Activated B cell treated with CpG ODN at 0.5 μM for 24 hours (primary cell): ENCODE measurements at places on chromosomes 1 and 21.
A peak's percentile ranks its signal among the peaks of the same experiment; 100 is the strongest.

GRCh38 chr1:46174448-46175231 lies at the start of gene TSPAN1:
TSS of gene TSPAN1 (plus strand) at chr1:46175087. CDS start at chr1:46181108, 6,021 bp downstream.
- no peak for DNase-seq

DNA sequence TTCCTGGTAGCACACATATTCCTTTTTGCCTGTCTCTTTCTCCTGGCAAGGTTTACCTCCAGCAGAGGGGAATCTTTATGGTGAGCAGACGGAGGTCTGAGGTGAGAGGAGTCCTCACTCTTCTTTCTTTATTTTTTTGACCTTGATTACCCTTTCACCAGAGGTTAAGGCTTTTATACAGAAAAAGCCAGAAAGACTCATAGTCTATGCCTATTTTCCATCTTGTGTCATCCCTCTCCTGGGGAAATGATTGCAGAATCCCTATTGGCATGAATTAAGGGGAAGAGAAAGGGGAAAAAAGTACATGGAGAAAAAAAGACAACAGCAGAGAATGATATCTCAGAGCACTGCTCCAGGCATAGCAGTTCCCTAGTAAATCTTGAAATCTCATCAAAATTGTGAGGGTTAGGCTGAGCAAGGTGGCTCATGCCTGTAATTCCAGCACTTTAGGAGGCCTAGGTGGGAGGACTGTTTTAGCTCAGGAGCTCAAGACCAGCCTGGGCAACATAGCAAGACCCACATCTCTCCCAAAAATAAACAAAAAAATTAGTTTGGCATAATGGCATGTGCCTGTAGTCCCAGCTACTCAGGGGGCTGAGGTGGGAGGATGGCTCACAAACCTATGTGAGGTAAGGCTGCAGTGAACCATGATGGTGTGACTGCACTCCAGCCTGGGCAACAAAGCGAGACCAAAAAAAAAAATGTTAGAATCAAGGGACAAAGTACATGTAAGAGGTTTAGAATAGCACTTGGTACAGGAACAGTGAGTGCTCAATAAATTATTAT lies 1.2 kb upstream of the XPR1 start:
- no peak for DNase-seq

- no peak for DNase-seq
Measured at GRCh38 chr1:27624467-27625178, 10.4 kb downstream of the FGR start.

DNA sequence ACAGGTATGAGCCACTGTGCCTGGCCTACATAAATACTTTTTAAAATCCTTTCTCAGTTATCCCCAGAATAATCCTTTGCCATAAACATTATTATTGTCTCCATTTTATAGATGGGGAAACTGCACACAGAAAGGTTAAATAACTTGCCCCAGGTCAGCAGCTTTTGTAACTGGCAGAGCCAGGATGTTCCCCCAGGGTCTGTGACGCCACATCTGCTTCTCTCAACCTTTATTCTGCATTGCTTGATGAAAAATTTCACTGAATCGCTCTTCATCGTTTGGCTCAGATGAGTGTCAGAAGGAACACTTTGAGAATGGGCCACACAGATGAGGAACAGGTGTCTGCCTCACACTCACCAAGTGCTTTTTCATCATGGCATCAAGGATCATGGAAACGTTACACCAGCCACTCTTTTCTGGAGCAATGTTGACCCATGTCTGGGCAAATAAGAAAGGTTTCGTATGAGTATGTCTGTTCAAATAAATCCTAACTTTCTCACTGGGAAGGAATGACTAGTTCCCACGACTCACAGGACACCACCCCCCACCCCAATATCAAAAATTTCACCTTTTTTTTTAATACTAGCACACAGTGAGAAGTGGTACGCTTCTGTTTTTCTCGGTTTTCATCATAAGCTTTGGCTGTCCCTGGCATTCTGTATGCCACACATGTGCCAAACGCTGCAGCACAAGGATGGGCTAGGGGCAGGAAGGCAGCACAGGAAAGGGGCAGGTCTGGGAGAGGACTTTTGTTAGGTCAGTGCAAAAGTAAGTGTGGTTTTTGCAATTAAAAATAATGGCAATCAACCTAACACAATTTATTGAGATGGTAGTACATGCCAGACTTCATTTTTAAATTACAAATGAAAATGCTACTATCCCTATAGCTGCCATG lies 9.0 kb upstream of the PTGFRN start:
- no peak for DNase-seq

- DNase-seq: no peak
Measured at GRCh38 chr21:27648560-27648959, 681.7 kb upstream of the ADAMTS5 start.

GRCh38 chr1:951364-951763 lies 7.7 kb downstream of the NOC2L start:
- DNase-seq: no peak

- DNase-seq: peak; percentile 53
Measured at GRCh38 chr1:112808861-112809684, 93.9 kb upstream of the PPM1J start.

GRCh38 chr1:48898894-48899293 lies 122.2 kb upstream of the BEND5 start:
- no peak for DNase-seq

DNA sequence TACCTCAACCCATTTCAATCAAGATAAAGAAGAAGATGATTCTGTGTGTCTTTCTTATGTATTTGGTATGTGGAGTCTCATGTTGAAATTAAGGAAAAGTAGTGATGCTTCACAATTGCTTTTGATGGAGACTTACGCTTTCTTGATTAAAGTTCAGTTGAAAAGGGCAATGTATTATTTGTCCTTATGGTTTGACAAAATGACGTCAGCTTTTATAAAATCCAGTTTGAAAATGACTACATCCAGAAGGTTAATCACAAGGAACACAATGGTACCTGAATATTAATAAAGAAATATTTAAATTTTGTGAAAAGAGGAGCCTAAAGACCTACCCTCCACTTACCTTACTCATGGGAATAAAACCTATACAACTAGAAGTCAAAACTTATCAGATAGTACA lies 4.4 kb downstream of the KRTAP26-1 start:
- no peak for DNase-seq

DNA sequence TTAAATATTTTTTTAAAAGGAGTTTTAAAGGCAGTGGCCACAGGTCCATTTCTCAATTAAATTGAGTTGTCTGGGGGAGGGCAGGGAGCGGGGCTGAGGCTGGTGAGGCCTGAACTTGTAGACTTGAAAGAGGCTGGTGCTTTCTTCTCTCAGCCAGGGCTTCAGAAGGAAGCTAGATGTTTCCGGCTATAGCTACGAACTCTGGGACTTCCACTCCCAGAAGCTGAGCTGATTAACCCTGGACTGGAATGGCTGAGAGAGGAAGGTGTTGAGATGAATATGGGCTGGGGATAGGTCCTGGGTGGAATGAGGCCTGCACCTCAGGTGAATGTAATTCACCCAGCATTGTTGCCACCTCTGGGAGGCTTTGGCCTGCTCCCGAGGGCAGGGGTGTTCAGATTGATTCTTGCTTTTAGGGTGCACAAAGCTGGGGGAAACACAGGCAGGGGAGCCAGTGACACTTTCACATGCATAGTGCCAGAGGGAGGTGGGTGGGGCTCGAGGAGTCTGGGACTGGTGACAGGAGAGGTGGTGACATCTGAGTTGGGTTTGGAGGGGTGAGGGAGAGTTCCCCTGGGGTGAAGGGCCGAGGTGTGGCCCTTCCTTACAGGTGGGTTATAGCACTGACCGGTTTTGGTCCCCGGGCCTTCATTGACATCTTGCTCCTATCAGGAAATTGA lies 18.2 kb downstream of the LDLRAP1 start:
- DNase-seq: no peak

DNA sequence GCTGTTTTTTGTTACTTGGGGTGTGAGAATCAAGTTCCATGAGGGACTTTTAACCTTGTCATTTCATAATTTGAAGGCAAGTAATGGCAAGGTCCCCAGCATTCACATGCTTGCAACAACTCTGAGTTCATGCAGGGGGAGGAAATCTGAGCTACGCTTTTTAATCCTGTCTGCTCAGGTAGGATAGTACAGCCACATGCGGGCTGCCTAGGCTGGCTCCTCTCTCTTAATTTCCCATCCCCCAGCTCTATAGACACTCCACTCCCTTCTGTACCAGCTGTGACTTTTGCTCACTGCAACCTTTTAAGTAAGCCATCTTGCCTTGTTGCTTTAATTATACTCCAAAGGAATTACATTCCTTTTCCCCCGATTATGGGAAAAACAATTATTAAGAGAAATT lies 30.1 kb downstream of the PTGFR start:
- no peak for DNase-seq

DNA sequence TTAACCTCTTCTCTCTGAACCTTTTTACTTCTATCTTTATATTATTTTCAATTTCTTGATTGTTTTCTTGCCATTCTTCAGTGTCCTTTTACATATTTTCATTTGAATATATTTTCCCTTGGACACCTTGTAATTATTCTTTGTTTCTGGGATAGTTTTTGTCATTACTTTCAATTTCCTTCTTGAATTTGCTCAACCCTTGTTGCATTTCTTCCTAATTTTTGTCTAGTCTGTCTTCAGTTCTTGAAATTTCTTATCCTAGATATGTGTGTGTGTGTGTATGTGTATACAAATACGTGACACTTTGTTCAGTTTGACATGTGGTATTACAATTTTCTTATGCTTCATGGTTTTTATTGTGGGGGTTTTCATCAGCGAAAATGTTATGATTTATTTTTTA lies 1.9 kb upstream of the GALNT2 start:
- DNase-seq: no peak

GRCh38 chr21:31609081-31609480 lies 50.4 kb upstream of the SOD1 start:
- no peak for DNase-seq

GRCh38 chr1:245377854-245378253 lies 223.1 kb downstream of the KIF26B start:
- DNase-seq: no peak

DNA sequence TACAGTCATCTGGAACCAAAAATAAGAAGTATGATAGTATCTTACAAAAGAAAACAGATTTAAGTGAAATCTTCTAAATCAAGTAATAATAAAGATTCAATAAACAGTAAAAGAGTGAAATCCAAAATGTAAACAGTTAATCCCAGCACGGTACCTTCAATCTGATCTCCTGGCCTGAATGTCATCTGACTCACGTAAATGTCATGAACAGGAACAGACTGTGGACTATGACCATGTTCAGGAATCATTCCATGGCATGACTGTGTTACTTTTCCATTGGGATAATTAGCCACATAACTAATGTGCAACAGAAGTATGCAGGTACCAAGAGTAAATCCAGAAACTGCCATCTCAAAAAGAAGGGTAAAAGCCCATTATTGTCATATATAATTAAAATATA lies 18.0 kb downstream of the FRRS1 start:
- DNase-seq: no peak

DNA sequence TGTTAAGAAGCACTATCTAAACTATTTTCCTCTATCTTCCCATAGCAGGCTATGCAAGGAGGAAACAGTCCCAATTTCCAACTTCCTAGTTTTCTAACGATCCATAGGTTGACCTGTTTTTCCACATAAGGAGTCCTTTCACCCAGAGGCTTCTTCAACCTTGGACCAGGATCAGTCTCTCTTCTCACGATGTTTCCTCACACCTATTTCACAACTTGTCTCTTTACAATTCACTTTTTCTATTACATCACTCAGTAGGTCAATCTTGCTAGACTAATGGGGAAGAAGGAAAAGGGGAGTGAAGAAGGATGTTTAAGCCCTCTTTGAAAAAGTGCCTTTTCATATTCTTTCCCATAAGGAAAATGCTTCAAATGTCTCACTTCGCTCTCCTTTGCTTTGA lies 15.9 kb downstream of the PALMD start:
- no peak for DNase-seq

DNA sequence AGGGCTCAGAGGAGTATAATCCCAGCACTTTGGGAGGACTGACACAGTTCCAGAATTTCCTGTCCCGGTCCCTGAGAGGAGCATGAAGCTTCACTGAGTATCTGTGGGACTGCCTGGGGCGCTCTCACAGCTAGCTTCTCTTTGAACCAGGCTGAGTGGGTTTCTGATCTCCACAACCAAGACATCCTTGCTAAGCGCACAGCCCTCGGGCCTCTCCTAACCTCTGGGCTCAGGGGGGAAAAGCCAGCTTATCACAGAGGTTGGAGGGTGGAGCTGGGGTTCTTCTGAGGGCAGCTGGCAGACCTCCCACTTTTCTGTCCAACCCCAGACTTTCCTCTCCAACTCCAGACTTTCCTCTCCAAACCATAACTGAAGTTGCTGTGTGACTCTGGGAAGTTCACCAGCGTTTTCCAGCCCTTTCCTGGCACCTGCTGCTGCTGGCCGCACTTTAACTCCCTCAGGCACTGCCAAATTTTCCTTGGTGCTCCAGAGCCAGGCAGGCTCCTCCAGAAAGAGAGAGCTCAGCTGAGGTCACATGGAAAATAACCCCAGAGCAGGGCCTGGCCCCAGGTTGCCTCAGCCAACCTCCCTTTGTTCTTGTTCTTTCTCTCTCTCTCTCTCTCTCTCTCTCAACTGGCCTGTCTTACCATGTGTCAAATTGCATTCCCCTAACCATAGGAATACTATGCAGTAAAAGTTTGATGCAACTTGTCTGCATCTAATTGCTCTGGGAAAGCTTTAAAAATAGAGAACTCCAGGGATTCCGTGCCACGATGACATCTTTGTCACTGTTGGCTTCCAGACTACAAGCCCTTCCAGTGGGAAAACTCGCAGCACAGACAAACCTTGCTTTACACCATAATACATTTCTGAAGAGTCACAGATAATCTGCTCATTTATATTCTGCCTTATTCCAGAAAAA lies 49.5 kb downstream of the OLFML2B start:
- no peak for DNase-seq

DNA sequence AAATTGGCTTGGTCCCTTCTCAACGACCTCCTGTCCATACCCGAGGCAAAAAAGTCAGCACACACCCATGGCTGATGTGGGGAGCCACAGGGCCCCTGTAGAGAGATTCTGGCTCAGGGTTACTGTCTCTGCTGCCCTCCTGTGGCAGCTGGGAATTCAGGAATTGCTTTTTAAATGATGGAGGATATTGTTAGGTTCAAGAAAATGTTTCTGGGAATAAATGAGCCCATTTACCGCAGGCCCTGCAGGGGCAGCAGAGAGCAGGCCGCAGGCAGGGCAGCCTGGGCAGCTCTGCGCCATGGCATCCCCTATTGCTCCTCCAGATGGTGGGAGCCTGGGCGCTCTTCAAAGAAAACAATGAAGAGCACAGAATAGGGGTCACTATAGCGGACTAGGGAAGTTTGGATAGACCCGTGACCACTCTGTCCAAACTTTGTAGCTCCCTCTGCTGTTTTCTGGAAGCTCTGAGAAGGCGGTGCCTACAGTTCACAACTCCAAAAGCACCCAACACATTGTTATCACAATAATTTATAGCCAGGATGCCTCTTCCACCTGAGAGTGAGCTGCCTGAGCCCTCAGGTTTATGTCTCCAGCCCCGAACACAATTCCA lies 201.1 kb downstream of the BACH1 start:
- no peak for DNase-seq
